ENCODE measurements at places on chromosomes 13 and 19.

DNA sequence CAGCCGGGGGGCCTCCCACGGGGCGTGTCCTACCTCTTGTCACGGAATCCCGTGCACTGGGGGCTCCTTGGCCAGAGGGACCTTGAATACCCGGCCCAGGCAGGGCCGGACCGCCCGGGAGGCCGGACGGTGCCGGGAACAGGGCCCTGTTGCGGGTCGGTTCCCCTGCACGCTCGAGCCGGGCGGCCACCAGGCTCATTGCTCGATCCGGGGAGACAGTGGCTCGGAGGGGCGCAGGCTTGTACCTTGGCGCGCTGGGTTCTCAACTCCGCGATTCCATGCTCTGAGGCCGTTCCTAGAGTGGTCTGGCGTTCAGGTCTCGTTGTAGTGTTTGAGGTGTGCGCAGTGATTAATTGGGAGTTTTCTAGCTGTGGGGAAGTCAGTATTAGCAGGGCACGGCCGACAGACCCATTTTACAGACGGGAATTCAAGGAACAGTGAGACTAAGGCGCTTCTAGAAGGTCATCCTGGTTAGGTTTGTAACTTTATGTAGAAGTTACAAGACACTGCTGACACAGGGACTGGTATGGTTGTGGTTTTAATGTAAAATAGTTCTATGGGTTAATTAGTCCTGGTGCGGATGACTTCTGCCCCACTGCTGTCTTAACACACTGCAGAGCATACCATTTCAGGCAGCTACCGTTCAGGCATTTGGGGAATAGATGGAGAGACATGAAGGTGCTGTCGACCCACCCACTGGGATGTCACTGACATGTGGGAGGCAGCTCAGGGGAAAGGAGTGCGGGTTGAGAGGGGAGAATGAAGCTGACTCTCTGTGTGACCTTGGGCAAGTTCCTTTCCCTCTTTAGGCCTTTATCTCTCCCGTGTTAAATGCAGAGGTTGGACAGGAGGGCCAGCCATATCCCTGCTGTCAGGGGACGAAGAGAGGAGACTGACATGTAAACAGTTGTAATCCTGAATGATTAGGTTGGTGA is 592 bp downstream of the CLPTM1 start:
- DNase-seq = no peak

- DNase-seq = no peak
These were observed 68.8 kb downstream of the LMO7 start for GRCh38 chr13:75704927-75705288.

GRCh38 chr19:47802521-47803043 is 1.8 kb downstream of the TPRX1 start:
- DNase-seq = no peak

GRCh38 chr13:48643159-48643558 is 10.6 kb upstream of the CYSLTR2 start:
- no peak for DNase-seq

- no peak for DNase-seq
These were observed 418 bp downstream of the ZNF444 start for GRCh38 chr19:56141417-56141993.

DNA sequence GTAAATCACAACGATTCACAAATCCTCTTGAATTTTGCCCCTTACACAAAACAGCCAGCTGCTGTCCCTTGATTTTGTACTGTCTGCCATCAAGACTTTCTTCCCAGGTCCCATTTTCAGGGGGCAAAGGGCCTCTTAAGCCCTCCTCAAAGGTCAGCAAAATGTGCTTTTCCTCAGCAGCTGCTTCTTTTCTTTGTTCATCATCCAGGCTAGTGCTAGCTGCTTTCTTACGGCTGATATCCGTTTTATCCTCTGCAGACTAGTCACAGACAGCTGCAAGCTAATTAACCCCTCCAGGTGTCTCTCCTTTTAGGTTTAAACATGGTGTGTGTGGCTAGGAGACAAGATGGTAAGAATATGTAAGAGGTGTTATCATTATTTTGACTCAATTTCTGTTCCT is 90.9 kb downstream of the NALCN start:
- DNase-seq = no peak

DNA sequence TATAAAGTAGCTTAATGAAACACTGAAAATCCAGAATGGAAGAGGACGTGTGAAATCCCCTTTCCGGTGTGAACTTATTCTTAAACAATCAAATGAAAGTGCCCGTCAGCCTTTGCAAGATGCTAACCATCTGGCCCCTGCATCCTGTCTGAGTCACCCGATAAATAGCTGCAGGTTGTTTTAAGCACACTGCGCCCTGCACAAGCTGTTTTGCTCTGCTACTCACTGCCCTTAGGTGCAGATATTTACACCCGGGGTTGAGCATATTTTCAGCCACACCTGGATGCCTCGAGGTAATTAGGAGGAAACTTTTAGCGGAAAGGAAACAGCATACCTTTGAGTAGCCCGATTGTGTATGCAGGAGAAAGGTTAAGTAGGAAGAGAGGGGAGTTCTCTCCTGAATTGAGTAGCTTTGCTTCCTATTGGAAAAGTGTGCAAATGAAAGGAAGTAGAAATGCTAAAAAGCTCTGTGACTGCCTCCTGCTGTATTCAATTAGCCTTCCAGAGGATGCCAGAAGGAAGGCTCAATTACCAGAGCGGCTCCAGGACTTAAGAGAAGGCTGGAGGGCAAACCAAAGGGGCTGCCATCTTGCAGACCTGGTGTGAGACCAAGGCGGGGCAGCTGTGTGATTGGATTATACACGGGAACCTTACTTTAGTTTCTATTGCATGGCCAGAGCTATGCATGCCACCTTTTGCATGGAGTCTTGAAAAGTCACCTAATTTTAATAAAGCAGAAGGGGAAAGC is 42.5 kb downstream of the IRS2 start:
- no peak for DNase-seq

GRCh38 chr19:14432791-14433553 is at the start of gene PKN1:
TSS of gene PKN1 (plus strand) at chr19:14433306. CDS start at chr19:14433522, 216 bp downstream.
- DNase-seq = no peak

DNA sequence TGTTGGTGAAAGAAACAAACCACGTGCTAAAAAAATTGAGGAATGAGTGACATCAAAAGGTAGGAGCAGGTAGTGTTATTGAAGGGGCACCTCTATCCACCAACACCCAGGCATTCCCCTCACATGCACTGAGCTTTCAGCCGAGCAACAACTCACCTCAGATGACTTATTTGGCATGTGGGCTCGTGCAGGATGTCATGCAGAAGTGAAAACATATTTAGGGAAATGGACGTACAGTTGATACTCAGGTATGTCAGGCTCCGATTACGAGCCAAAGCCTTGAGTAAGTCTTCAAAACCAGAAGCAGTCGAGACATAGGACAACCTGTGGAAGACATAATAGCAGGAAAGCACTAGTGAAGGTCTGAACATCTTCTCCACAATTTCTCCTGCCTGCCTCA is 30.4 kb downstream of the NLRP11 start:
- DNase-seq = no peak

DNA sequence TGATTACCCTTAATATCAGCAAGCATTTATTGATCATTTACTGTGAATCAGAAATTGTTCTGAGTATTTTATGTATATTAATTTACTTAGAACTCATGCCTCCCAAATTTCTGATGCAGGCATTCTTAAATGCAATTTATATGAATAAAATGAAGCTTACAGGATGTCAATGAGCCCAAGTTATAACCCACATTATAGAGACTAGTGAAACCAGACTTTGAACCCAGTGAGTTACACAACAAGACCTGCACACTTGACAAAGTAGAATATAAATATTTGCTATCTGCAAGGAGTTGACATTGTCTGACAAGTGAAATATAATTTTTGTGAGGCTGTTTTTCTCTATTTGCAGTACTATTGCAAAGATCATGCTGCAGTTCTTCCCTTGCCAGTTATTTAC is 656.0 kb downstream of the GPC5 start:
- no peak for DNase-seq
